ENCODE measurements at places on chromosomes 5 and 9. TPM values are rescaled to one million over a fixed set of nuclear protein-coding genes. Genes with fewer than 3 reads are reported as not detected.

PHF24 gene
- not detected for total RNA-seq

DNA sequence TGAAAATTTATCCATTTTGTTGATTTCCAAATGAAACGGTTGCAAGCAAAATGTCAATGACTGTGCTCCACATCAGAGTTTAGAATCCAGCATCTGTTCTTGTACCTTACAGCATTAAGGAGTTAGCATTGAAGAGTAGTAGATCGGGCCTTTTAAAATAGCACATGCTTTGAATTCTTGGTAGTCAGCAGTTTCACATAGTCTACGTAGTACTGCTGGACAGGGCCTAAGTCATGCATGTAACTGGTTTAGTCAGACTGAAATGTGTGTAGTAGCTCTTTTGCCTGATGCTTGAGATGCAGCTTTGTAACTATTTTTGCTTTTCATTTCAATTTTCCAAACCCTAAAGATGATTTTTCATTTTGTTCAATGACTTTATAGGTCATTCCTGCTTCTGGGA, 19.8 kb downstream of the LECT2 start:
- DNase-seq, result no peak

DNA sequence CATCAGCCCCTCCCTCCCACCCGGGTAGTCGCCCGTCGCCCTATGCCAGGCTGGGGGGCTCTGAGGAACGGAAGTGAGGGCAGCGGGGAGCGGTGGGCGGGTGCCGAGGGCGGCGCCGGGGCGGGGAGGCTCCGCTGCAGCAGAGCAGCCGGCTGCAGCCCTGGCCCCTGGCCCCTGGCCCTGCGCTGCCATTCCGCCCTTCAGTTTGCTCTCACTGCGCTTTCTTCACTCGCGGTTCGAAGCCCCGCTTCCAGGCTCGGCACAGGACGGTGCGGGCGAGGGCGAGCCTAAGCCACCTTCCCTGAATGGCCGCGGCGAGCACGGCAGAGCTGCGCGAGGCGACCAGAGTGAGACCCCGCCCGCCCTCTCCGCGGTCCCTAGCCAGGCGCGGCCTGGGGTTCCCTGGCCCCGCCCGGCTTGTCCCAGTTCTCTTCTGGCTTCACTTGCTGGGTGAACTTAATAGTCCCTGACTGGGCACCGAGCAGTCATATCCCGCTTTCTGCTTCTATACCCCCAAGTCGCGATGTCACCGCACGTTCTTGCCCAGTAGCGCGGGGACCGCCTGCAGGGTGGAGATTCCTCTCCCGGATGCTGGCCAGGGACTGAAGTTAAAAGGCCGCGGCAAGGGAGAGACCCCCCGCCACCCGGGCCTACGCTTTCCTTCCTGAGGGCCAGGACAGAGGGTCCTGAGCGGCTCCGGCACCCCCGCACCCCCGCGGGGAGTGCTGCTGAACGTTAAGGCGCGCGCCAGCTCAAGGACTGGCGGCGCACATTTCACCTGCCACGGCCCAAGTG, 623 bp upstream of the TRIM36 start:
- DNase-seq, result no peak

GRCh38 chr5:22736443-22737003, 116.6 kb downstream of the CDH12 start:
- DNase-seq, result no peak

- DNase-seq, result no peak
Measured at GRCh38 chr5:74641735-74642542, 1.4 kb upstream of the ENC1 start.

GRCh38 chr5:176391999-176392398, 3.4 kb downstream of the HIGD2A start:
- DNase-seq, result no peak

SNCAIP gene
- total RNA-seq, result 4.2 TPM

DNA sequence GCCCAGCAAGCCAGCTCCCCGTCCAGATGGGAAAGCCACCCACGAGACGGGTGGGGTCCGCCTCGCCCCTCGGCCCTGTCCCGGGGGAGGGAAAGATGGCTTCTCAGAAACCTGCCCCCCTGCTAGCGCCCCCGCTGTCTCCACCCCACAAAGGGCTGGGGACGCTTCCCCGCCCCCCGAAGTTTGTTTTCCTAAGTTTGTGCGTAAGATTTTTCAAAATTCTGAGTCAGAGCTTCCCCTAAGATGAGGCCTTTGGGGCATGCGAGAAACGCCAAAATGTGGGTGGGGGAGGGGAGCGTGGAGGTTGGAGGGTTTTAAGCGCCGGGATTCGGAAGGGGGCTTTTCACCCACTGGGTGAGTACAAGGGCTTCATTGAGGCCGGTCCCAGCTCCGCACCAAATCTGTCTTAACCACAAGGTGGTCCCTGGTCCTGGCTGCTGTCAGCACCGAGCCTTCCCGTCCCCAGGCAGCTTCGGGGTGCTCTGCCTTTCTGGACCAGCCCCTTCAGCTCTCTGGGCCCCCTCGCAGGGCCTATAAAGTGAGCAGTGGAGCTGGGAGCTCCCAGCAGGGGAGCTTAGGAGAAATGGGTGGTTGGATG, 32.3 kb downstream of the PRRX2 start:
- no peak for DNase-seq

LTC4S gene
- 2.4 TPM for total RNA-seq

DNA sequence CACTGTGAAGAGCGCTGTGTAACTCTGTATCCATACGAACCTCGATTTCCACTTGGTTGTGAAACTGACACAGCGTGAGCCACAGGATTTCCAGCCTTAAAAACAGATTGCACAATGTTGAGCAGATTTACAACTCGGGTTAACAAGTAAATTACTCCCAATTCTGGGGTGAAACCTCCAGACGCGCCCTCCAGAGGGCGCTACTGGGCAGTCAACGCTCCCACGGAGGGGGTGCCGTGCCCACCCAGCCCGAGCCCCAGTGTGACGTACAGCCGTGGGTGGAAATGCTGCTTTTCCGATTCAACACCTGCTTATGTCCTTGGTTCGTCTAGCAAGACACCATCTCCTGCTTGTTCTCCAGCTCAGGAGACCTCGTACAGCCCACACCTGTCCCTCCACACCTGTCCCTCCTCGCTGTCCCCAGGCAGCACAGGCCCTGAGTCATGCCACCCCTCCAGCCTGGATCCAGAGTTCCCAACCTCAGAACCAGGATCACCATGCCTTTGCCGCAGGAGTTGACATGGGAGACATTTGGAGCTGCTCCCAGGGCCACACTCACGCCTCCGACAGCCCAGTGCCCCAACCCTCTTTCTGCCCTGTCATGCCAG, 34.4 kb upstream of the SLC6A3 start:
- DNase-seq, result no peak

GMCL2 gene
- total RNA-seq, result not detected

DNA sequence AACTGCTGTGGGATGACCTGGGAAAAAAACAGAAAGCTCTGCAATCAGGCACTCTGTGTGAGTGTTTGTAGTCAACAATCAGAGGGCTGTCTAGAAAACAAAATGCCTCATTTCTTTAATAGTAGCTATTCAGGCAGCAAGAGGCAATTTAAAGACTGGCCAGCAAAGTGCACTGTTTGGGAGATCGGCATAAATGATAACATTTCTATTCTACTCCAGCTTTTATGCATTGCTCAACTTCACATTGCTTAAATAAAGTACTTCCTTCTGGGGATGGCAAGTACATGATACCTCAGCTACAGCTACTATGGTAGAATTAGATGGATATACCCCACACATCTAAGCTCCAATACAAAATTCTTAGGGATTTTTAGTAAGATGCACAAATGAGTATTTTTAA, 193.1 kb downstream of the DCP2 start:
- DNase-seq, result no peak

DNA sequence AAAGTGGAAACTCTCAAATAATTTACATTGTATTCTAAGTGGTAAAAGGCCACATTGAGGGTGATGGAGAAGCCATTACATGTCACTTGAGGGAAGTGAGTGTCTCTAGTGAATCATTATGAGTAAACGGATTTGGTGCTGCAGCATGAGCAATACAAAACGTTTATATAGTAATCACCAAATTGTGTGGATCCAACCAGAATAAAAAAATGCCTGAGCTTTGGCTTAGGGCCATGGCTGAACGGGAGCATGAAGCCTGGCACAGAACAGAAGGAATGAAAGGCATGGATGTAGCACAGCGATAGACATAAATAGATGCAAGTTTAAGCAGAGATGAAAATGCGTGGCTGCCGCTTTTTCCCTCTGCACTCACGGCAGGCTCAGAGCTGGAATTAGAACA, 58.3 kb downstream of the PTTG1 start:
- DNase-seq, result no peak

DNA sequence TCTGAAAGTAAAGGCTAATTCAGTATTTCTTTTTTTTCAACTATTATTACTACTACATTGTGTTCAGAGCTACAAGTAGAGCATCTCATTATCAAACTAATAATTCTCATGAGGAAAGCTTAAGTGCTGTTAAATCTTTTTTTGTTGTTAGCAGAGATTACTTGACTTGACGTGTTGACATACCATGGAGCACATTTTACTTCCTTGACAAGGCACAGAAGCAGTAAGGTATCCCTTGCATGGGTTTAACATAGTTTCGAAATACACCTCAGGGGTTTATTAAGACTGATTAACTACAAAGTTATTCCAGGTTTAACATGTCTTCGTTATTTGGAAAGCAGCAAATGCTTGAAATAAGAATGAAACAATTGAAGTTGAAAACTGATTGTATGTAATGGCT, 7.0 kb downstream of the SPDL1 start:
- DNase-seq, result no peak

- no peak for DNase-seq
Measured at GRCh38 chr9:100852088-100852487, 176.4 kb upstream of the PLPPR1 start.

SLC6A18 gene
- total RNA-seq, result not detected

GPR150 gene
- total RNA-seq, result 0.16 TPM
